ENCODE measurements at places on chromosomes 6 and 20.

GRCh38 chr6:99080191-99080590 lies 132.4 kb upstream of the FBXL4 start:
- no peak for DNase-seq

DNA sequence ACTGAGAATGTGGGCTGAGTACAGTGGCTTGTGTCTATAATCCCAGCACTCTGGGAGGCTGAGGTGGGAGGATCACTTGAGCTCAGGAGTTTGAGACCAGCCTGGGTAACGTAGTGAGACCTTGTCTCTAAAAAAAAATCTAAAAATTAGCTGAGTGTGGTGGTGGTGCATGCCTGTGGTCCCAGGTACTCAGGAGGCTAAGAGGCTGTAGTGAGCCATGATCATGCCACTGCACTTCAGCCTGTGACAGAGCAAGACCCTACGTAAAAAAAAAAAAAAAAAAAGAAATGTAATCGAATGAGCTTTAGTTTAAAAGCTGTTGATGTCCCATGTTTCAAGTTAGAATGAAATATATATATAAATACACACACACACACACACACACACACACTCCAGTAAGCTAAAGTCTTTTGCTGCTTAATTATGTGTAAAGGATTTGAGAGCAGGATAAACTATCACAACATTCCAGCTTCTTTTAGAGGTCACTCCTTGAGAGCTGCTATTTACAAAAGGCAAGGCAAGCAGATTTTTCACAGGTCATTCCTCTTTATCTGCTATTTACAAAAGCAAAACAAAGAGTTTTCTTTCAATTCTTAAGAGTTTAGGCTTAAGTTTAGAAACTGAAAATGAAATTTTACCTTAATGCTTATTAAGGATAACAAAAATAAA lies 4.7 kb upstream of the MICAL1 start:
- DNase-seq, result no peak

- no peak for DNase-seq
Observed at GRCh38 chr20:46010491-46011391, 2.0 kb downstream of the MMP9 start.

- DNase-seq, result no peak
Observed at GRCh38 chr6:169571123-169571962, 130.5 kb downstream of the WDR27 start.

All from tibial artery (tissue), 4 donors.